GOT3 (cell line): ENCODE measurements at places on chromosomes 16 and 17.

GRCh38 chr17:19744922-19745757 lies 3.0 kb downstream of the ALDH3A1 start:
- no peak for DNase-seq

DNA sequence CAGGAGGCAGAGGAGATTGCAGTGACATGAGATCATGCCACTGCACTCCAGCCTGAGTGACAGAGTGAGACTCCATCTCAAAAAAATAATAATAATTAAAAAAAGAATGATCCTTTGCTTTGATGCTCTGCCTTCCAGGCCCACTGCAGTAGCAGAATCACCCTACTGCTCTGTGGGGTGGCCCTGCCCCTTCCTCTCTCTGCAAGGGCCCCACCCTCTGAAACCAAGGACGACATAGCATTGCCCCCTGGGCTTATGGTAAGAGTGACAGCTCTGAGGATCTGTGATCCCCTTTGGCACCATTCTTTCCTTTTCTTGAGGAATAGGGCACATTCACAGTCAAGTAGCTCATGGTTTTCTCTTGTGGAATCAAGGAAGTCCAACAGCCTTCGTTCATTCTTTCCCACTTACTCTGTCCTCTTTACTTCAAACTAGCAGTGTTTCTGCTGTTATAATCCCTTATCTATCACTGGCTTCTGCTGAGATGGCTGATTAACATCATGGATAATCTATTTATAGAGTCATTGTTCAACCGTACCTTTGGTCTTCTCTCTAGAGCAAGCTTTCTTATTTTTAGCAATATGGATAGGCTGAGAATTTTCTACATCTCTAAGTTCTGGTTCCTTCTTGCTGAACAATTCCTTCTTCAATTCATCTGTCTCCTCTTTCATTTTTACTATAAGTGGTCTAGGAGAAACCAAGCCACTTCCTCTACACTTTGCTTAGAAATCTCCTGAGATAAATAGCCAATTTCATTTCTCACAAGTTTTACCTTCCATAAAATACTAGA lies 14.1 kb downstream of the RAD51C start:
- DNase-seq, result no peak

DNA sequence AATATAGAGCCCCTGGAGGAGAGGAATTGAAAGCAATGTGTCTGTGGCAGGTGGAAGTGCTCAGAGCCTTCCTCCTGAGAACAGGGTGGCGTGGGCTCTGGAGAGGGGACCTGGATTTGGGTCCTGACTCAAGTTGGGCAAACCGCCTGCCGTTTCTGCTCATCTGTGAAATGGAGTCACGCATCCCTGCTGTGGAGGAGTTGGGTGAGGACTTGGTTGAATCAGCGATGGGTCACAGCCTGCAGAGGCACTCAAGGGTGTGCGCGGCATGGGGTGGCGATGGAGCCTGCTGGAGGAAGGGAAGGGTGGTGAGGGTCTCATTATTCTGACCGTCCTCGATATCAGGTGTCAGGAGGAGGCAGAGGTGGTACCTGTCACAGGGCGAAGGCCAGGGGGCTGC lies 3.1 kb downstream of the ADAD2 start:
- no peak for DNase-seq

- no peak for DNase-seq
These were observed 16.1 kb upstream of the SSTR2 start for GRCh38 chr17:73148540-73149334.

- no peak for DNase-seq
These were observed 38.1 kb downstream of the TRPV2 start for GRCh38 chr17:16453493-16453851.

GRCh38 chr17:4055014-4055413 lies 87.8 kb downstream of the ZZEF1 start:
- DNase-seq, result no peak

DNA sequence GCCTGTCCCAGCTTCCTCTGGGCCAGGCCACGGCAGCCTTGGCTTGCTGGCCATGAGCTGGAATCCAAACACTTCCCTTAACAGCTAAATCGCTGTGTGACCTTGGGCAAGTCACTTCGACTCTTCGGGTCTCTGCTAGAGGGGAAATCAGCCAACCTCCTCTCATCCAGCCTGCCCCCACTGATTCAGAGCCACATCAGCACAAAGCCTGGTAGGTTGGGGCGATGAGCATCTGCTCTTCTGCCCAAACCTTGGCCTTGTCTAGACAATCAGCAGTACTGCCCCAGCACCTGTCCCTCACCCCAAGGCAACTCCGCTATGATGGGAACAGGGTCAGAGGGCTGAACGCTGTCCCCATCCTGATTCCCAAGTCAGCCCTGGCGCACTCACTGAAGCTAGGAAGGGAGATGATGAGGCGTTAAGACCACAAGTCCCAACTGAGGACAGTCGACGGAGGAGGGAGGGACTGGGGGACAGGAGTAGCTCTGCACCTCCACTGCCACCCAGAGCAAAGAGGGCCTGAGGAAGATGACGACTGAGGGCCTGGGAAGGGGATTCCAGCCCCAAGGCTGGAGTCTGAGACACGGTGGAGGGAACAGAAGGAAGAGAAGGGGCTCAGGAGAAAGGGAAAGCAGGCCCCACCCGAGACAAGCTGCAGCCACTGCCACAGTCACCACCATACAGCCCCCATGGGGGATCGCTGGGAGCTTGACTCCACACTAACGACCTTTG lies 1.3 kb downstream of the CLUH start:
- no peak for DNase-seq

DNA sequence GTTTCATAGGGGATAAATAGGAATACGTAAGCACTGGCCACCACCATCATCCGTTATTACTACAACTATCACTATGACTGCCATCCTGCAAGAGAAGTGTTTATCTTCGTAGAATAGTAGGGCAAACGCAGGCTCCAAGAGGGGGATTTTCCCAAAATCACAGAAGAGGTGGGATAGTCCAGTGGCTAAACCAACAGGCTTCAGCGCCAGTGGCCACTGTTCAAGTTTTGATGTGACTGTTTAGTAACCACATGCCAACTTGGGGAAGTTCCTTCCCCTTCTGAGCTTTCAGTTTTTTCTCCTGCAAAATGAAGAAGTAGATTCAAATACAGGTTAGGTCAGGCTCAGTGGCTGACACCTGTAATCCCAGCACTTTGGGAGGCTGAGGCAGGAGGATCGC lies 60.7 kb upstream of the GRIN2A start:
- DNase-seq, result no peak

DNA sequence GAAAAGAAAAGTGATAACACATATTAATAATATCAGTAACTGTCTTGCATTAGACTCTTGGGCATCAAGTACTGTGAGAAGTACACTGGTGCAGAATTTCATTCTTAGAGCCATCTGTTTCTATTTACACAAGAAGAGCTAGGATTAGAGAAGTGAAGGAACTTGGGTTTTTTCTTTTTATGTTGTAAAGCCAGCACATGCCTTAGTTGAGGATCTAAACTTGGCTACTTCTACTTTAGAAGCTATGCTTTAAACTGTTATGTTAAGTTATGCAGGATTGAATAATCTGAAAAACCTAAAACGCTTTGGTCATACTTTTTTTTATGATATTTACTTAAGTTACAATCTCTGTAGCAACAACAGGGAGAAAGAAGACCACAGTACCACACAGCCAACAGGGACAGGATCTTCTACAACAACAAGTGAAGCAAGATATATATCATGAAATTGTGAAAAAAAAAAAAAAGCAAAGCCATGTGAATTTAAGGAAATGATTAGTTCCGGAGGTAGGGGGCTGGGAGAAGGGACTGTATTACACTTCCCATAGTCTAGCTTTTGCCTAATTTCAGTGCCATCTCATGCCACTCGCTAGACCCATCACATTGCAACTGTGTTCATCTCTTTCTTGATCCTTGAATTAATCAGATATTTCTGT lies 305.1 kb upstream of the GOT2 start:
- no peak for DNase-seq

GRCh38 chr17:14933676-14934075 lies 331.4 kb downstream of the PMP22 start:
- DNase-seq, result no peak

DNA sequence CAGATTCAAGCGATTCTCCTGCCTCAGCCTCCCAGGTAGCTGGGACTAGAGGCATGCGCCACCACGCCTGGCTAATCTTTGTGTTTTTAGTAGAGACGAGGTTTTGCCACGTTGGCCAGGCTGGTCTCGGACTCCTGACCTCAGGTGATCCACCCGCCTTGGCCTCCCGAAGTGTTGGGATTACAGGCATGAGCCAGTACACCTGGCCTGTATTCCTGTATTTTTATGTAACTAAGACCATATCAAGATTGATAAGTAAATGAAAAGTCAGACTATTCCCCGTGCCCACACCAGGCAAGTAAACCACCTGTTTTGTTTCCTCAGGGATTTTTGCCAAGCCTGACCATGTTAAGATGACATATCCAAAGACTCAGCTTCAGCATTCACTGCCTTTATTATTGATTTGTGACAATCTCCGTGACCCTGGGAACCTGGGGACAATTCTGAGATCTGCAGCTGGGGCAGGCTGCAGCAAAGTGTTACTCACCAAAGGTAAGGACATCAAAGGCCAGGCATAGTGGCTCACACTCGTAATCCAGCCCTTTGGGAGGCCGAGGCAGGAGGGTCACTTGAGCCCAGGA lies 5.6 kb downstream of the MRM3 start:
- no peak for DNase-seq

GRCh38 chr17:11610999-11611566 lies 12.8 kb downstream of the DNAH9 start:
- no peak for DNase-seq

- DNase-seq, result no peak
These were observed 86.9 kb downstream of the NDEL1 start for GRCh38 chr17:8522577-8522976.

DNA sequence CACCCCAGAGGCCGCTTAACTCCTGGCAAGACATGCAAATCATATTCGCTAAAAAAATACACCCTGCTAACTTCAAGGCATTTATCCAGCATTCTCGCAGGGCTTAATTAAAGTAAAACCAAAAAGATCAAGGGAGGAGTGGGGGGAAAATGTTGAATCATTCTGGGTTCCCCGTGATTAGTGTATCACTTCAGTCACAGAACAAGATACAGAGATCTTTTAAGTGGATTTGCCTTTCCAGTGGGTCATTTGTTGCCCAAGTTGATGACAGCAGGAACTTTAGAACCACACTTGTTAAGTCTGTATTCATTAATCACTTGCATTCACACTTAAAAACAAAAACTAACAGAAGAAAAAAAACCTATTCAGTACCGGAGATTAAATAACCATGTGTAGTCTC lies 17.3 kb downstream of the CRYBA1 start:
- DNase-seq, result no peak

- no peak for DNase-seq
These were observed 558.4 kb downstream of the MAF start for GRCh38 chr16:79042141-79042540.

DNA sequence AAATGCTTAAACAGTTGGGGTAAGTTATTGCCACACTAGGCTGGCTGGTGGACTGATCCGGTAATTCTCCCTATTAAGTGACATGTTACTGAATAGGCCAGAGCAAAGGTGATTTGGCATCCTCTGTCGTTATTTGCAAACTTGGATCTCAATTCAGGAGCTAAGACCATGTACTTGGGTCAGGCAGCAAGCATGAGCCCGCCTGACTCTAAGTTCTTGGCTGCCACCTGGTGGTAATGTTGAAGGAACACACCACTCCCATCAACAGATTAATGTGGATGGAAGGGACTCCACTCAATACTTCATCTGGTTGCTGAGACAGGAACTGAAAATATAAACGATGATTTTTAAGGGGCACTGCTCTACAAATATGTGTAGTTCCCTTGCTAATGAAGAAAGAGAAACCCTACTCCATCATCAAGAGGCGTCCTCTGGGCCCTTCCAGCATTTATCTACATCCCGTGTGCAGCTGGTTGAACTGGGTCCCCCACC lies 70.8 kb downstream of the EMP2 start:
- DNase-seq, result no peak

GRCh38 chr16:66786551-66786950 lies 14.8 kb downstream of the TERB1 start:
- no peak for DNase-seq

DNA sequence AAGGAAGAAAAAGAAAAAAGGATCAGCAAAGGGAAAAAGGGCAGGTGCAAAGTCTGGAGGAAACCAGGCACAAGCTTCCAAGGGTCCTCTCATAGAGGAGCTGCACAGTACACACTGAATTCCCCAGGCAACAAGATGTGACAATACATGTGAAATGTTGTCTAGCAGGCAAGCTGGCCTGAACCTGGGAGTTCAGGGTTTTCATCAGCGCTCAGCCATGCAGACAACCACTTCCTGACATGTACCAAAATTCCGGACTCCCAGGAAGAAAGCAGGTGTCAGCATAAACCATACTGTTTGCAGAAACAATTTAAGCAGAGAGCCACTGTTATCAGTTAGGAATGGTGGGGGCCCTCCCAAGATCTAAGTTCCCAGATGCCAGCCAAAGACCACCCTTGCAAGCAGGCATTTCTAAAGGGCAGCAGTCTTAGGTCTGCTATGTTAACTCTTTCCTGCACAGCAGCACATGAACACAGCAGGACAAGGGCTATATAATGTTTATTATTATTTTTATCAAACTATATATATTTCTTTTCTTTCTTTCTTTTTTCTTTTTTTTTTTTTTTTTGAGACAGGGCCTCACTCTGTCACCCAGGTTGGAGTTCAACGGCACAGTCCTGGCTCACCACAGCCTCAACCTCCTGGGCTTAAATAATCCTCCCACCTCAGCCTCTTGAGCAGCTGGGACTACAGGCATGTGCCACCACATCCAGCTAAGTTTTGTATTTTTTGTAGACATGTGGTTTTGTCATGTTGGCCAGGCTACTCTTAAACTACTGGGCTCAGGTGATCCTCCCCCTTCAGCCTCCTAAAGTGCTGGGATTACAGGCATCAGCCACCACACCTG lies 10.1 kb downstream of the TK2 start:
- DNase-seq, result no peak

DNA sequence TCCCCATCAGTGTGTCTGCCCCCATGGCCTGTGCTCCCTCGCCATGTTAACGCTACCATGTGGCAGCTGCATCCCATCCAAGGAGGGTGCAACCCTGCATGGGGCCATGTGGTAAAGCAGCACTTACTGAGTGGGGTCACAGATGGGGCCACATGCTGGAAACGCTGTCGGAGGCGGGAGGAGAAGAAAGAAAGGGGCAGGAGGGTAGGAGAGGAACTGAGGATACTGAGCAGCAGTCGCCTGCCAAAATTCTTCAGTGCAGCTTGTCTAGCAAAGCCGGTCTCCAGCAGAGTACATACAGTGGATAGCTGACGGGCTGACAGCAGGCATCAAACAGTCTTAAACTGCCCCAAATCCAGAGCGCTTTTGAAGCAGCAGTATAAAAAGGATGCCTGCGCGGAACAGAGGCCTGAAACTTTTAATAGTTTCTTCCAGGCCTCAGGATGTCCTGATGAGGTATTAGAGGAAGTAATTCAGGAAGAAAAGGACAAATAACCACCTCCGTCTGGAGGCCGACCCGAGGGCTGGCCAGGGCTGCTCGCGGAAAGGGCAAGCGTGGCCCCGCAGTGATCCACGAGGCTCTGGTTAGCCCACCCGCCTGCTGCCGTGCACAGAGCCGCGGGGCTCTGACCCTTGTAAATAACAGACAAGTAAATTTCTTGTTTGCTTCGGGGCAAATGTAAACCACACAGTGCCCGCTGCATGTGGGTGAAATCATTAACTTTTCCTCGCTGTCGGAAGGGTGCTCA lies 149.0 kb downstream of the CCDC182 start:
- DNase-seq, result no peak
